ENCODE measurements at places on chromosomes 16 and 17. TPM values are rescaled to one million over a fixed set of nuclear protein-coding genes. Genes with fewer than 3 reads are reported as not detected.

DNA sequence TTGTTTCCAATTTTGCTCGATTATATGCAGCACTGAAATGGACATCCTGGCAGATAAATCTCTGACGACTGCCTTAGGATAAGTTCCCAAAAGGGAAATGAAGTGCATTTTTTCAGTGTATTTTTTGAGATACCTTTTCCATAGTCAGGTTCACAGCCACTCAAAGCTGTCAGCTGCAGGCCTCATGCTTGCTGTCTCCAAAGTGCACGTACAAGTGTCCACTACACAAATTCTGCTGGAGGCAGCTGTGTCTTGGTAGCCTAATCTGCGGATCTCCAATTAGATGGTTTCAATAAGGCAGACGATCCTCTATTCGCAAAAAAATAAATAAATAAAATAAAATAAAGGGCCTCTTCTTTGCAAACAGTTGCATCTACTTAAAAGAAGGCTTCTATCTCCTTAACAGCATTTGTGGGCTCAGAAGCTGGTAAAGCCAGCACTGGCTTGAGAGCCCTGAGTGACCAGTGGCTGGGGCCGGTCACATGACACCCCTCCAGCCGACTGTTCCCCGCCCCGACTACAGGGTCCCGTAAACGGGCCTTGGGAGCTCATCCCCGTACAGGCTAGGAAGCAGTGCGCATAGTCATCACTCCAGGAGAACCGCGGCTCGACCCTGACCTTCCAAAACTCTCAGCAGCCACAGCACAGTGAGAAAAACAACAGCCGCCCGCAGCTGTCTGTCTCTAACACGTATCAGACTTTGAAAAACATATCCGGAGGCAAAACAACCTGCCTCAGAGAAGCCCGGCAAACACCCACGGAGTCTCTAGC is 18.8 kb downstream of the RPH3AL start:
- peak; percentile 46 for DNase-seq

DNA sequence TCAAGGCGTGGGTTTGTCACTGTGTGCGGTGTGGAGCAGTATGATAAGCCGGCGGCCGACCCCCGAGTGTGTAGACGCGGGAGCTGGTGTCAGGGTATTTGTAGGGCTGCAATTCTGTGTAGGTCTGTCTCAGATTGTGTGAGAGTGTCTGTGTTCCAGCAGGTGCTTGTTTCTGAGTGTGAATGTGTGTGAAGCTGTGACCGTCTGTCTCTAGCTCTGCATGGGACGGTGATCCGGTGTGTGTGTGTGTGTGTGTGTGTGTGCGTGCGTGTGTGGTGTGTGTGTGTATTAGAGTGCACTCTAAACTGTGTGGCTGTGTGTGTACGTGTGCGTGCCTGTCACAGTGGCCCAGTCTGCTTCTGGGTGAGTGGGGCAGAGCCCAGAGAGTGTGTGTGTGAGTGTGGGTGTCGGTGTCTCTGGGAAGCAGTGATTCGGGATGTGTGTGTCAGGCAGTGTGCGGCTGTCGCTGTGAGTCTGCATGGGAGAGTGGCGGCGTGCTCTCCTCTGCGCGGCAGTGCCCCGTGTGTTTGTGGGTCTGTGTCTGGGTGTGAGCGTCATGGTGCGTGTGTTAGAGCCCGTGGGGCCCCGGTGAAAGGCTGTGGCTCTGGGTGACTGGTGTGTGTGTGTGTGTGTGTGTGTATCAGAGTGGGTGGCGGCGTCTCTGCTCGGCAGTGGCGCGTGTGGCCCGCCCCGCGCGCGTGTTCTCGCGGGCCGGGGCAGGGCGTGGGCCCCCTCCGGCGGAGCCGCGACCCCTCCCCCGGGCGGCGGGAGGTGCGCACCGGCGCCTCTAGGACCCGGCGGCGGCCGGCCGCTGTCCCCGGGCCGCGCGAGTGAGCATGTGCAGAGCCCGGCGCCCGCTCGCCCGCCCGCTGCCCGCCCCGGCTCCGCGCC is at the start of gene WSCD1:
Gene WSCD1 (plus strand): TSS at position 841 of the 891 bp plus-strand sequence. CDS start 10,280 bp downstream, outside the sequence.
- DNase-seq: peak; percentile 76

DNA sequence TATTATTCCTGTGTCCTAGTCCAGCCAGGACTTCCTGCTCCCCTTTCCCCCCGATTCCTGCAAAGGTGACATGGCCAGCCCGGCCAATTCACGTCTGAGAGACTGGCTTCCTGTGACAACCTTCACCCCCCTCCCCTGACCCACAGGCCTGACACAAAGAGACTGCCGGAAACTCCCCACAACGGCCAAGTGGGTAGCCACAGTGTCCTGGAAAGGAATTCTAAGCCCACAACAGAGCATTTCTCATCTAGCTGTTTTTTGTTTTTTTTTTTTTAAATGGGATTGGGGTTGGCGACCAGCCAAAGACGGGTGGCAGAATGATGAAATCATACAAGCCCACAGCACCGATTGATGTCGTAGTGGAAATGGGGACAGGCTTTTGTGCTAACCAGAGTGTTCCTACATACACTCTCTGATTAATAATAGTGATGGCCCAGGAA is 2.8 kb upstream of the XAF1 start:
- no peak for DNase-seq

DNA sequence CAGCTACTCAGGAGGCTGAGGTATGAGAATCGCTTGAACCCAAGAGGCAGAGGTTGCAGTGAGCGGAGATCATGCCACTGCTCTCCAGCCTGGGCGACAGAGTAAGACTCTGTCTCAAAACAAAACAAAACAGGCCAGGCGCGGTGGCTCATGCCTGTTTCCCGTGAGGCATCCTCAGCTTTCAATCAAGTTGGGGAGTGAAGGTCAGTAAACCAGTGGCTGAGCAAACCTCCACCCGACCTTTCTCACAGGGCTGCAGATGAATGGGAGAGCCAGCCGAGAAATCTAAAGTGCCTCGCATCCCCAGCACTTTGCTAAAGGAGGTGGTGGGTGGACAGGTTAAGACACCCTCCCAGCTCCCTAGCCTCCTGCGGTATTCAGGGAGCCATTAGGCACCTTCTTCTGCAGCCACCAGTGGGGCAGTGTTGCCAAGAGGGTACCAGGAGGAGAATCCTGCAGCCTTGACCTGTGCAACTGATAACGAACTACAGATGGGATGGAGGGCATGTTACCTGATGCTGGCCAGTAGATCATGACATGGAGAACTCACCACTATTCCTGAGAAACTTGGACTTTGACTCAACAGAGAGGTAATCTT is 59.0 kb downstream of the KPNA2 start:
- DNase-seq: no peak

GRCh38 chr16:88920618-88921590 is 54.4 kb upstream of the PABPN1L start:
- DNase-seq: peak; percentile 48

KRTAP2-1 gene
- not detected for total RNA-seq

KRT17 gene
- total RNA-seq: not detected

ITGAD gene
- total RNA-seq: not detected

GLIS2 gene
- total RNA-seq: 16.5 TPM
